ENCODE measurements at places on chromosomes 12 and 14. TPM values are rescaled to one million over a fixed set of nuclear protein-coding genes. Genes with fewer than 3 reads are reported as not detected.

- DNase-seq, result peak; percentile 41
Observed at GRCh38 chr12:59808317-59808910, 212.6 kb downstream of the SLC16A7 start.

OAS3 gene
- 4.4 TPM for total RNA-seq

KLRC4 gene
- not detected for total RNA-seq

TAC3 gene
- total RNA-seq, result not detected

DNA sequence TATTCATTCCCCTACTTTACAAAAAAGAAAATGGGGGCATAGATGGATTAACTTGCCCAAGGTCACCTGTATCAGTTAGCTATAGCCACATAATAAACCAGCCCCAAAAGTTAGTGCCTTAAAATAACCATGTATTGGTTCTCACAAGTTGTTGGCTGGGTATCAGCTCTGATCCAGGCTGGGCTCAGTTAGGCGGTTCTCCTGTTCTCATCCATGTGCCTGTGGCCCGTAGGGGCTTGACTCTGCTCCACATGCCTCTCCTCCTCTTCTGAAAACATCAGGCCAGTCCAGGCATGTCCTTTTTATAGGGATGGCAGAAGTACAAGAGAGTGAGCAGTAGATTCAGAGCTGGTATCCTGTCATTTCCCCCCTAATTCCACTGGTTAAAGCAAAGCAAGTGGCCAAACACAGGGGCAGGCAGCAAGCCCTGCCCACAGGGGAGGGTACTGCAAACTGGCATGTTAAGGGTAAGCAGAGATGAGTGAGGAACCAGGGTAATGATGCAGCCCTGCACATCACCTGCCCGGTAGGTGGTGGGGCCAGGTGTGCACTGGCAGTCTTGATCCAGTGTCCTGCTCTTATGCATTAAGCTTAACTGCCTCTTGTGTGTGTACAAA lies 47.9 kb upstream of the TUNAR start:
- no peak for DNase-seq

All from IMR-90 (cell line).